ENCODE measurements at places on chromosomes 16 and 17. TPM values are rescaled to one million over a fixed set of nuclear protein-coding genes. Genes with fewer than 3 reads are reported as not detected.

DNA sequence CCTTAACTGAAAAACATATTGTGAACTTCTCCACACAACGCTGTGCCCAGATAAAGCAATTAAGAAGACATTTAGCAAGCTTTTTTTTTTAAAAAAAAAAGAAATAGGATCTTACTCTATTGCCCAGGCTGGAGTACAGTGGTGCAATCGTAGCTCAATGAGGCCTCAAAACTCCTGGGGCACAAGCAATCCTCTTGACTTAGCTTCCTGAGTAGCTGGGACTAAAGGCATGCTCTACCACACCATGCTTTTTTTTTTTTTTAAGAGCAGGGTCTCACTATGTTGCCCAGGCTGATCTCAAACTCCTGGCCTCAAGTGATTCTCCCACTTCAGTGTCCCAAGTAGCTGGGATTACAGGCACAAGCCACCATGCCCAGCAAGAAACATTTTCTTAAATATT, 20.1 kb downstream of the AP1G1 start:
- no peak for DNase-seq
- no peak overlapping the region for H3K4me3 ChIP-seq
- H3K27ac ChIP-seq, result no peak overlapping the region
- H3K36me3 ChIP-seq, result peaks cover 43% of the 10 kb centered on the region
- no peaks in the 10 kb centered on the region for H3K27me3 ChIP-seq

- no peak for DNase-seq
- no peaks in the 10 kb centered on the region for H3K36me3 ChIP-seq
- H3K27ac ChIP-seq, result no peak overlapping the region
- H3K4me3 ChIP-seq, result no peak overlapping the region
- no peaks in the 10 kb centered on the region for H3K4me1 ChIP-seq
These were observed 81.8 kb upstream of the DOC2B start for GRCh38 chr17:263271-263670.

RUNDC3A gene
- total RNA-seq, result 0.27 TPM

- no peak overlapping the region for H3K4me3 ChIP-seq
- no peaks in the 10 kb centered on the region for H3K27me3 ChIP-seq
- no peaks in the 10 kb centered on the region for H3K36me3 ChIP-seq
- H3K27ac ChIP-seq, result no peak overlapping the region
- peaks cover 25% of the 10 kb centered on the region for H3K4me1 ChIP-seq
These were observed 45.9 kb downstream of the RAI1 start for GRCh38 chr17:17727111-17727659.
